ENCODE measurements at places on chromosomes 1 and 21. TPM values are rescaled to one million over a fixed set of nuclear protein-coding genes. Genes with fewer than 3 reads are reported as not detected.

The OR2T33 gene
- total RNA-seq: not detected

DNA sequence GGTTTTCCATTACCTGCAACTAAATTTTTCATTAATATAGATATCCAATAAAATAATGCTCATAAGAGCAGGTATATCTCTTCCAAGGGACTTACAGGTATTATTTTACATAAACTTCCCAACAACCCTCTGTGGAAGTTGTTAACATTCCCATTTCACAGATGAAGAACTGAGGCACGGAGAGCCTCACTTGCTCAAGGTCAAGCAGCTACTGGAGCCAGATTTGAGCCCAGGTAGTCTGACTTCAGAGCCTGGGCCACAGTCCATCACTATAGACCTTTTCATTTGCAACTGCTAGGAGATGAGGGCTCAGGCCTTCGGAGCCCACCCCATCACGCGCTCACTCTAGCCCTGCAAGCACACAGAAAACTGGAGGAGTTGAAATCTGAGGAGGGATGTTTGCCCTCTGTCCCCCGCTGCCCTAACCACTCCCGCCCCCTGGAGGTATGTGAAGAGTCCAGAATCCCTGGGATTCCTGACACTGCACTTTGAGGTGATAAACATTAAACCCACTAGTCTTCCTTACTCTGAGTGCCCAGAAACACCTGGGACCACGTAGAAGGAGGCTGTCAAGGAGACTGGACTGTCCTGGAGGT is 11.7 kb upstream of the ALPL start:
- no peak for DNase-seq

- peak; percentile 59 for DNase-seq
Measured at GRCh38 chr1:2236695-2237677, 8.9 kb downstream of the SKI start.

- DNase-seq: no peak
Measured at GRCh38 chr1:94806441-94806871, 13.7 kb upstream of the SLC44A3 start.

Data from Right ventricle myocardium inferior (tissue), 1 donor.